Retina (tissue), 1 donor: ENCODE measurements at places on chromosomes 1 and 21.

DNA sequence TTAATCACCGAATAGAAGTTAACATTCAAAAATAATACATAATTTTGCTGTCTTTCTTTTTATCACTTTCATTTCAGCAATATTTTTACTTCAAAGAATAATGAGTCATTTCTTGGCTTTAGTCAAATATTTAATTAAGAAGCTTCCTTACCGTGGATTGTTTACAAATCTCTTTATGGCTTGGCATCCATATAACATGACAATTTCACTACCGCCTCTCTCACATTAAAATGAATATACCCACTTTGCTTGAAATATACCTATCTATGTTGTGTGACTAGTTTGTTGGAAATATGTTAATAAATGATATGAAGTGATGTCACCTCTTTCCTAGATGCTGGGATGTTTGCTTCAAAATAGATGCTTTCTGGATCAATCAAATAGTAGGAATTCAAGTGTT lies 1203.9 kb downstream of the AMY1C start:
- DNase-seq = no peak

GRCh38 chr1:3134381-3135072 lies 65.5 kb downstream of the PRDM16 start:
- no peak for DNase-seq

GRCh38 chr21:17334484-17334883 lies 178.4 kb upstream of the CXADR start:
- DNase-seq = no peak

- DNase-seq = no peak
These were observed 67.0 kb downstream of the SIPA1L2 start for GRCh38 chr1:232562855-232563510.

- DNase-seq = no peak
These were observed 186.3 kb downstream of the VPS13D start for GRCh38 chr1:12416101-12416500.

DNA sequence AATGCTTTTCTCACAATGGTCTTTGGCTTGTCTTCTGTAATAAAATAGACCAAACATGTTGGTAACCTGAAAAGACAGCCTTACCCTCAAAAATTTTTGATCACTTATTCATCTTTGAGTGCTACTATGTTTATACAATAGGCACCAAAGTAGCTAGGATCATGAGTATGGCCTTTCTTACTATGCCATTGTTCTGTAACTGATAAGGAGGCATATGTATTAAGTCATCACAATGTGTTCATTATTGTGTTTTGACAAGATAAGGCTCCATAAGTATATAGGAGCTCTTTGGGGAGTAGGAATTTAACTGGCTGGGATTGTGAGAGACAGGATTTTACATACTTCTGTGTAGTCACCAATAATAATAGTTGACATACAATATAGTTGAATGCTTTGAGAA lies 675 bp downstream of the TMCO2 start:
- no peak for DNase-seq

DNA sequence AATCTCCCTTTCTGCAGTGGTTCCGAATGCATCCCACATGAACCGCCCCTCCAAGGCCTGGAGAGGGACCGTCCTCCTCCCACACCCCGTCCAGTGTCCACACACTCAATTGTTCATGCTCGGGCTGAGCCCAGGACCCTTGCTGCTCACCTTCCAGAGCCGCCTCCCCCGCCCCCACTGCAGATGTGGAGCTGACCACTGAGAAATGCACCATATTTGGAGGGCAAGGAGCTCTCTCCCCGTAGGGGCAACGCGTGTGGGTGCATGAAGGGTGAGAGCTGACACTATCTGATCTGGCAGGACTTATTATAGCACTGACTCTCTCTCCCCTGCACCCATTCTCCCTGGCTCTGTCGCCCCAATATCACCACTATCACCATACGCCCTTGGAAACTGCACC lies 4.0 kb upstream of the S100A3 start:
- DNase-seq = no peak

DNA sequence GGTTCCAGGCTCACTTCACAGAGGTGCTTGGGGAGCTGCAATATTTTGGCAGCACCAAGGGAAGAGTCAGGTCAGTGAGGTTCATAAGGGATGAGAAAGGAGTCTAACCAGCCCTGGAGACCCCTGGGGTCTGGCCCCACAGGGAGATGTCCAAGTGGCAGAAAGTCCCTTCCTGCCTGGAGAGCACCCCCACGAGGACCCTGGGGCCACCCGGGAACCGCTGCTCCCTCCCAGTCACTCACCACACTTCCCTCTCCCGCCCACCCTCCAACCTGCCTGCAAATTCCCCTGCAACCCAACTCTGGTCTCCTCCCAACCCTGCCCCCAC lies 6.5 kb upstream of the ITGB2 start:
- no peak for DNase-seq

DNA sequence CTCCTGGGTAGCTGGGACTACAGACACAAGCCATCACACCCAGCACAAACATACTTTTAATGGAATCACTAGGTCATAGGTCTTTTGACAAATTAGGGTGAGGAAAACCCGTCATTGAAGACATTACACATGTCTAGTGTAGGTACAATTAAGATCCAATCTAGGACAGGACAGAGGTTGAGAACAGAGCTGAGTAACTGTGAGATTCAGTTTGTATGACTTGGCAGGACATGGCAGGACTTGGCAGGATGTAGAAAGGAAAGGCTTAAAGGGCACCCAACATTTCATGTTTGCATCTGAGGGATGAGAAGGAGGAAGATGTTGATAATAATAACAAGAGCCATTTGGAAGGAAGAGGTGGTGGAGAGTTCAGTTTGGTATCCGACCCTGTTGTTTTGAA lies 483.8 kb downstream of the PCP4 start:
- DNase-seq = no peak

GRCh38 chr1:53238197-53239155 lies at the start of gene MAGOH:
Gene MAGOH (minus strand): TSS chr1:53238518. CDS start chr1:53238448, 70 bp downstream.
- peak; percentile 98 for DNase-seq

GRCh38 chr1:207863893-207864535 lies 46.9 kb downstream of the CD34 start:
- no peak for DNase-seq

DNA sequence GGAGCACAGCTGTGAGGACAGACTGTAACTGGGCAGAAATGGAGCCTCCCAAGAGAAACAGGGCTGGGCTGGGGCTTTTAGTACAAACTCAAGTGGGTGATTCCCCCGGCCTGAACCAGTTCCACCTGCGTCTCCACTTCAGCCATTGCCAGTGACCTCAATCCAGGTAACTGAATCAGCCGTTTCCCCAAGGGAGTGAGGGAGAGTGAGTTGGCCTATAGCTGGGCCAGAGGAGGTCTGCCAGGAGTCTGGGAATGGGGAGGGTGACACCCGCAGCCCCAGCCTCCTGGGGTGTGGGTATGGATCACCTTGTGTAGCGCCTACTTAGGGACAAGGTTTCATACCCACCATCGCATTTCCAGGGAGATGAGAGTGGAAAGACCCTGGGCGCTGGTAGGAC lies 8.5 kb downstream of the SLC26A9 start:
- DNase-seq = no peak

DNA sequence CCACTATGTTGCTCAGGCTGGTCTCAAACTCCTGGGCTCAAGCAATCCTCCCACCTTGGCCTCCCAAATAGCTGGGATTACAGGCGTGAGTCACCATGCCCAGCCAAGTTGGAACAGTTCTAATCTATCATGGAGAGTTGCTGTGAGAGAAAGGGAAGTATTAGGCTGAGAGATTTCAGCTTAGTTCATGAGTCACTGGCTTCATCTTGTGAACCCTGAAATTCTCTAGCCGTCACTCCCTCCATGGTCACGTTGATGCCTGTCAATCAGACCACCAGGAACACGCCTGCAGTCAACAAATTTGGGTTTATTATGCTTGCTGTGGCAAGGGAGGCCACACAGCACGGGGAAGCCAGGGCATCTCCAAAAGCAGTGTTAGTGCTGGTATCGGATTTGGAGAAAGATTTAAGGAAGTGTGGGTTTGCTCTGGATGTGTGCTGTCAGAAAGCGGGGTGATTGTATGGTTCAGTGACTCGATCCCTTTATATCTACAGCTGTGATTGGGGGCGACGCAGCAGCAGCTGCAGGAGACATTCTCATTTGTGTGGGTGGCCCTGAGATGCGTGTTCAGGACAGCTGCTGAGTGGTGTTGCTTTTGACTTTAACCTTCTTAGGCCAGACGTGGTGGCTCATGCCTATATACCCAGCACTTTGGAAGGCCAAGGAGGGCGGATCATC lies 18.7 kb downstream of the UQCRHL start:
- no peak for DNase-seq
